CD4-positive, alpha-beta T cell (primary cell): ENCODE measurements at places on chromosomes 5 and 9.

DNA sequence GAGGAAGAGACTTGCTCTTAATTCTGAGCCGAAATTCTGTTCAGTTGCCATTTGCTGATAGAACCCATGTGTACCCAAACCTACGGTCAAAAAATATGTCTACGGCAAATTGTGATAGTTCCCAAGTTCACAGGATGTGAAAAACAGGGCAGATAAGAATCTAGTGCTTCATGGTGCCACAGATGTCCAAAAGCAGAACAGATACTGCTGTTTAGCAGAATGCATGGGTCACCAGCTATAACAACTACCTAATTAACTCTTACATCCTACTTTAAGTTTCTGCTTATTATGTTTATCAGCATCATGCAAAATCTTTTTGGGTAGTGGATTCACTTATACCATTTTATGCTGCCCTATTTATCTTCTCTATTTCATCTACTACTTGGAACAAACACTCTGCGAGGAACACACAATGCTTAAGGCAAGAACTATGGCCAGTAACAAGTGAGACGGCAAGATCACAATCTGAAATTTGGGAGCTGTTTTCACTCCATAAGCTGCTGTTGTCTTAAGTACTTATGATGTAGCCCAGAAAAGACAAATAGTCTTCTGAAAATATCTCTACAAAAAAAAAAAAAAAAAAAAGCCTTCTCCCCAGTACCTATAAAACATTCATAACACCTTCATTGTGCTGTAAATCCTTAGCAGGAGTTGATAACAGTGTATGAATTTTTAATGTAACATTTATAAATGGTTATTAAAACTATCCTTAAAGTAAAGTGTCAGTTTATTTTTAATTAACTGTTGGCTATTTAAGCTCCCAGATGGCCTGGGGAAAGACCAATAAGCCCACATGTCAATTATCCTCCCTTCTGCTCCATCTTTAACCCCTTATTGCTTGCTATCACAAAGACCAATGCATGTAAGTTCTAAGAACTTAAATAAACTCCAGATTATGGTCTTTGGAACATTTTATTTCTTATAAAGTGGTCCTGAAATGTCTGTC is 232.3 kb downstream of the TLR4 start:
- no peak for DNase-seq

DNA sequence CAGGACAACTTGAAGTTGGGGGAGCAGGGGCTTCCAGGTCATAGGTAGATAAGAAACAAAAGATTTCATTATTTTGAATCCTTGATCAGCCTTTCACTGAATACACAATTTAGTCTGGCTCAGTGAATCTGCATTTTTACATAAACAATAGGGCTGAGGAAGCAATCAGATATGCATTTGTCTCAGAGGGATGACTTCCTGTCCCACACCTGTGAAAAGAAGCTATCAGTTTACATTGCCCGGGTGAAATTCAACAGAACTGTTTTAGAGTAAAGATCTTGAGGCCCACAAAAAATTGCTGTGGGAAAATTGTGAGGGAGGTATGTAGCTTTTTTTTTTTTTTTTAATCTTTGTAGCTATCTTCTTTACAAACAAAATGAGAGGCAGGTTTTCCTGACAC is 38.3 kb downstream of the DNAJB5 start:
- no peak for DNase-seq

- DNase-seq = no peak
Observed at GRCh38 chr9:22052376-22052945, 43.4 kb upstream of the CDKN2B start.

DNA sequence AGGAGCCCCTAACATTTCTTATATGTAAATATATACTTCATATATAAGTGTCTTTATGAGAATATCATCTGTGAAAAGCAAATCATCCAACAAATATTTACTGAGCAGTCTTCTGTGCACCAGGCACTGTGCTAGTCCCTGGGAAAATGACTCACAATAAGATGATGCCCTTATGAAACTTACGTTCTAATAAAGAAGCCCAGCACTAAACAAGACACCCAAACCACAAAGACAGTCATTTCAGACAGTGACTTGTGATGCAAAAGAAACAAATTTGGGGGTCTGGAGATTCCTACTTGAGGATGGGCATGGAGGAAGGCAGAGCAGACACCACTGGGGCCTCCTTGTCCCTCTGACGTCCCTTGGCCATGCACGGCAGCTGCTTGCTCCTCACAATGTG is 30.6 kb upstream of the PPP1R2B start:
- no peak for DNase-seq

- DNase-seq = no peak
Observed at GRCh38 chr5:163508753-163509152, 3.3 kb downstream of the MAT2B start.

- no peak for DNase-seq
Observed at GRCh38 chr5:4065472-4066320, 470.1 kb downstream of the IRX1 start.

DNA sequence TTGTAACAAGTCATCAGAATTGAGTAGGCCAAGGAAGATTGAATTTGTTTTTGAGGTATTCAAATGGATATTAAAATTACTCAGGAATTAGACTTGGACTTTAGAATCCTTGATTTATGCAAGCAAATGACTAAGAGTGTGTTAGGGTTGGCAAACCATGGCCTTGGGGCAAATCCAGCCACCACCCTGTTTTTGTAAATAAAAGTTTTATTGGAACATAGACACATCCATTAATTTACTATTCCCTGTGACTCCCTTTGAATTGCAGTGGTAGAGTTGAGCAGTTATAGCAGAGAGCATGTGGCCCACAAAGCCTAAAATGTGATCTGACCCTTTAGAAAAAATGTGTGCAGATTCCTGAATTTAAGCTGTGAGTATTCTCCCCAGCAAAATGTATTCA is 115.6 kb downstream of the WDR70 start:
- DNase-seq = no peak

- DNase-seq = peak; percentile 9
Observed at GRCh38 chr5:35369965-35370790, 139.9 kb upstream of the PRLR start.

- no peak for DNase-seq
Observed at GRCh38 chr5:173496129-173496882, 120.1 kb downstream of the BOD1 start.

- DNase-seq = no peak
Observed at GRCh38 chr5:1767524-1768282, 31.9 kb downstream of the MRPL36 start.

GRCh38 chr5:39072925-39073766 is 1.1 kb downstream of the RICTOR start:
- DNase-seq = peak; percentile 51

- no peak for DNase-seq
Observed at GRCh38 chr5:13653709-13654108, 290.8 kb downstream of the DNAH5 start.

DNA sequence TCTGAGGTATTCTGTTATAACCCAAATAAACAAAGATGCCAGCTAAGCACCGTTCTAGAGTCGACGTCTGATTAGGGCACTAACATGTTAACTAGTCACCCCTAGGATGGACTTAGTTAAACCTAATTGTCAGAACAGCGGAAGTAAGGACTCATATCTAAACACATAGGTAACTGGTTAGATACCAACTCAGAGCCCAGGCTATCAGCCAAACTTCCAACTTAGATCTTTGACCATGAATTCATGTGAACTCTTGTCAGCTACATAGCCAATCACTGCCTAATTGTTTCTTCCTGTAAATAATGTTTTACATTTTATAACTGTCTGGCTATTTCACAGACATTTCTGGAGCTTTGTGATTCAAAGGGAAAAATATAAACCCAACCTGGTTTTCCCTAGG is 84.3 kb upstream of the DHFR start:
- DNase-seq = no peak
